AG08396 (cell line): ENCODE measurements at places on chromosomes 2 and 18.

DNA sequence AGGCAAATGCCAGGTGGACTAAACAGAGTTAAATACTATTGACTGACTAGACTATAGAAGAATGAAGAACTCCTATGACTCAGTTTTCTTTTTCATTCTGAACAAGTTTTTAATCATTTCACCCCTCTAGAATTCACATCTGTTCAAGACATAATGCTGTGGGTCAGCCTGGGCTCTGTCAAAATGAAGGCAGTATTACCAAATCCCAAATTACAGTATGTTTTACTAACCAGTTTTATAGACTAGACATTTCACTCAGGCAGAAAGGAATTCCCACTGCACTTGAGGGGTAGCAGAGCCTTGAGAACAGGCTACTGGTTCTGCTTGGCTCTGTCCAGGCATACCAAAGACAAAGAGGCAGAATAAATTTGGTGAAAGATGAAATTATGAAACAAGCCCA lies 511.7 kb downstream of the EPHA4 start:
- no peak for DNase-seq

GRCh38 chr18:21218862-21219261 lies 23.2 kb upstream of the GREB1L start:
- DNase-seq, result no peak

GRCh38 chr2:15243762-15244161 lies 317.4 kb downstream of the NBAS start:
- no peak for DNase-seq

DNA sequence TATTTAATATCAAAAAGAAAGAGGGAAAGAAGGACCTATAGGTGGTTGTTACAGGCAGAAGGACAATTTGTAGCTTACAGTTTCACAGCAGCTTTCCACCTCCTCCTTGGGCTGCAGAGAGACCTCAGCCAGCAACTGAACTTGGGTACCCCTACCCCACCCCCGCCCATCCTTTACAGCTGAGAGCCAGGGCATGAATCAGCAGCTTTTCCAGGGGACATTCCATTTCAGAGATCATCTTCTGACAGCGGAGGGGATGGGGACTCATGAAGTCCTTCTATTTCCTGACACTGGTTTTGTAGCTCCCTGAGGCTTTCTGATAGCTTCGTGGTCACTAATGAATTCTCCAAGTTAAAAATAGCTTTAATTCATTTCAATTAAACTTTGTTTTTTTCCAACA lies 96.4 kb downstream of the ITGB1BP1 start:
- peak; percentile 28 for DNase-seq

DNA sequence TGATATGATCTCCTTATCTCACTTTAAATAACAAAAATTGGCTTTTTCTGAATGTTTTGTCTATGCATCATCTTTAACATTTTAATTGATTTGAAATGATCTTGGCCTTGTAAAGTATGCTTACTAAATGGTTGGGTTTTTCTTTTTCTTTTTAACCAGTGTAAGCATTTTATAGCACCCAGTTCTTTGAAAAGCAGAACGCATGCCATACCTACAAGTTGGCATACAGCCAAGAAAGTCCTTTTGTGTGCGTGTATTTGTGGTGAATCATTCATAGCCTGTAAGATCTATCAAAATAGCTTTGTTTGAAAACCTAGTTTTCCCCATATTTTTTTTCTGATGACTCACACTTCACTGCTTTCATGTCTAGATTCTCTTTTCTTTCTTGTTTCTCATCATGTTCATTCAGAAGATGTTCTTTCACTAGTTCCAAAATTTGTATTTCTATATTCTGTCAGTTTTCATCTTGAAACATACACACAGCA lies 4.1 kb upstream of the VRK2 start:
- peak; percentile 36 for DNase-seq

DNA sequence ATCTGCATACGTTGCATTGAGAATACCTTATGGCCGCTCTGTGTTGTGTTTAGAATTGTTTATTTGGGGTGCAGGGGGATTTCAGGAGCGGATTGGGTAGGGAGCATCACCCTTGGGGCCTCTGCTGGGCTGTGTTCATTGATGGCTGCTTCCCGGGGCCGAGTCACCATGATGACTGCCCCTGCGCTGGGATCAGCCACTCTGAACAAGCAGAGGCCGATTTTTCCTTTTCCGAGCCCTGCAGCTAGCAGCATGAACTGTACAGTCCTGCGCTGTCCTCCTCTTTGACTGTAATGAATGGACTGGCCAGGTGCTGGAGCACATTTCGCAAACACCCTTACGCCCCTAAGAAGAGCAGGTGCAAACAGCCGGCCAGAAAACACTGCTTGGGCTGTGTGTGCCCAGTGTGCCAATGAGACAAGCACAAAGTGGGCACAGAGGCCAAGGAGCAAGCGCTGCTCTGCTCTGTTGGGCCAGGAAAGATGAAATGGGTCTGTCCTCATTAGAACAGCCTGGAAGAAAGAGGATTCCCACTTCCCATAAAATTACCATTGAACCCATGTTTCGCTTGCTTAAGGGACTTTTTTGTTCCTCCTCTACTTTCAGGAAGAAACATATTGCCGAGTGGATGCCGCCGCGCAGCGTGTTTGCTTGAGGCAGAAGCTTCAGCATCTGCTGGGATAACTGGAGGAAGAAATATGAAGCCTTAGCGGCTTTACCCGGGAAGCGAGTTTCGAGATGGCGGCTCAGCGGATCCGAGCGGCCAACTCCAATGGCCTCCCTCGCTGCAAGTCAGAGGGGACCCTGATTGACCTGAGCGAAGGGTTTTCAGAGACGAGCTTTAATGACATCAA lies 82.7 kb downstream of the SH3BP4 start:
- no peak for DNase-seq

- peak; percentile 85 for DNase-seq
These were observed at the start of gene GAD1 for GRCh38 chr2:170816504-170817092. TSS of gene GAD1 (plus strand) at chr2:170816887. CDS start at chr2:170818592, 1,705 bp downstream.

GRCh38 chr2:103980401-103980800 lies 873.5 kb upstream of the POU3F3 start:
- DNase-seq, result no peak

DNA sequence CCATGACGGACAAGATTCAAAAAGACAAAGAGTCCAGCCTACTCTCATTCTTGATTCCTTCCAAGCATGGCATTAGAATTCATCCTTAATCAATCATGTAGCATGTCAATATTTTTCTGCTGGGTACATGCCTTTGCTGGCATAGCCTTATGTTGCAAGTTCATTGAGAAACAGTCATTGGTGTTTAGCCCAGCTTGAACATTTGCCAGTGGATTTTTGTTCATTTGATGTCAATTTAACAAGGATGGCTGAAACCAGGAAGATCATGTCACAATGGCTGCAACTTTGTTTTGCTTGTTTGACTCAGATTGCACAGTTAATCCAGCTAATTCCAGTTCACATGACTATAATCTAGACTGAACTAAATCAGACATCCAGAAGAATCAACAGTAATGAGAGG lies 1132.2 kb downstream of the LRP1B start:
- no peak for DNase-seq
